ENCODE measurements at places on chromosomes 11 and 22. TPM values are rescaled to one million over a fixed set of nuclear protein-coding genes. Genes with fewer than 3 reads are reported as not detected.

PTPN5 gene
- total RNA-seq: not detected

TCIRG1 gene
- total RNA-seq: 79.8 TPM

DEPDC7 gene
- total RNA-seq: 0.66 TPM

RAG2 gene
- total RNA-seq: not detected

GRK3 gene
- total RNA-seq: 1.5 TPM

OR5AL1 gene
- not detected for total RNA-seq

PGR gene
- total RNA-seq: under 0.01 TPM

GRIA4 gene
- total RNA-seq: not detected

OR10D3 gene
- total RNA-seq: under 0.01 TPM

TIGD3 gene
- total RNA-seq: 0.14 TPM

OSBP2 gene
- total RNA-seq: 10.8 TPM

CASP1 gene
- 6.6 TPM for total RNA-seq

ALG9 gene
- 38.5 TPM for total RNA-seq

Measured in thoracic aorta endothelial cell (primary cell).